ENCODE measurements at places on chromosomes 4 and X.

DNA sequence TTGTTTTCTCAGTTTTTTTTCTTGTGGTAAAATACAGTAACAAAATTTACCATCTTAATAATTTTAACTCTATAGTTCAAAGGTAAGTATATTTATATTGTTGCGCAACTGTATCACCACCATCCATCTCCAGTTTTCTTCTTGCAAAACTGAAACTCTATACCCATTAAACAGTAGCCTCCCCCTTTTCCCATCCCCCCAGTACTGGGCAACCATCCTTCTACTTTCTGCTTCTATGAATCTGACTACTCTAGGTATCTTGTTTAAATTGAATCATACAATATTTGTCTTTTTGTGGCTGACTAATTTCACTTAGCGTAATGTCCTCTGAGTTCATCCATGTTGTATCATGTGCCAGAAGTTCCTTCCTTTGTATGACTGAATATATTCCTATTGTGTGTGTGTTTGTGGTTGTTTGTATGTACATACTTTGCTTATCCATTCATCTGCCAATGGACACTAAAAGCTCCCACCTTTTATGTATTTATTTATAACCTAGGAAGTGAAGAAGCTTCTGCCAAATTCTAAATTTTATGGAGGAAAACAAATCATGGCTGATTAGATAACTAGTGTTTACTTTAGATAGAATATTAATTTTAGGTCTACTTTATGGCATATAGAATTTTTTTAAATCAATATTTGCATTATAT, 10.0 kb downstream of the ABHD18 start:
- no peak for DNase-seq

DNA sequence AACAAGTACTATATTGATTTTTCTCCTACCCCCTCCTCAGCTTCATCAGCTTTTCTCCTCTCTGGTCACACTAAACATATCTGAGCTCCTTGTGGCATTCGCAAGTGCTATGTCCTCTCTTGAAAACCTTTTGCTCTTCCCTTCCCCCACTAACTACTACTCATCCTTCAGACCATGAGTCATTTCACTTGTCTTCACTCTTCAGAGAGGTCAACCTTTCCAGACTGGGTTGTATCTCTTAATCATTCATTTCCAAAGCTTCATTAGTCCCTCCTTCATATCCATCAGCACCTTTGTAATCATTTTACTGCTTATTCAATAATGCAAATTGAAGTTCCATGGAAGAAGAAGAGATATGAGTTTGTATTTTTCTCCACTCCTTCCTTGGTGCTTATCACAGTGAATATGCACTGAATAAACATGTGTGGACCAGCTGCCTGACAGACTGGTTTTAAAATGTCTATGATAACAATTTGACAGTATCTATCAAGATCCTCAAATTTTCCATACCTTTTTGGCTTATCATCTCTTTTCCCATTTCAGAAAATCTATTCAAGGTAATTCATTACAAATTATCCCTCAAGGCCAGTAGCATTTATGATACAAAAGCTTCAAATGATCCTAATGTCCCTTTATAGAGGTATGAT, 28.4 kb downstream of the DDX60L start:
- no peak for DNase-seq

DNA sequence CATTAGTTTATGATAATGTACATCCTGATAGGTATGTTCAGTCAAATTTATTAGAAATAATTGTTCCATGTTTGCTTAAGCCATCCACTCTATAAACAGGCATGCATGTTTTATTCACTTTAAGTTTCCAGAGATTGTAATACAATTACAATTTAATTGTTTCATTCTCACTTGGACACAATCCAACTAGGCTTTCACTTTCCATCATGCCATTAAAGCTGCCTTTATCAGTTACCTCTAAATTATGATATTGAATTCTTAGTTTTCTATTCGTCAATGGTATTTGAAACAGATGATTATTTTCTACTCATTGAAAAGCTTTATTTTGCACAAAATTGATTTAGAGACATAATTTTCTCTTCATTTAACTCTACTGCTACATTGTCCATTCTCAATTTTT, 1196.3 kb downstream of the RAPGEF2 start:
- no peak for DNase-seq

DNA sequence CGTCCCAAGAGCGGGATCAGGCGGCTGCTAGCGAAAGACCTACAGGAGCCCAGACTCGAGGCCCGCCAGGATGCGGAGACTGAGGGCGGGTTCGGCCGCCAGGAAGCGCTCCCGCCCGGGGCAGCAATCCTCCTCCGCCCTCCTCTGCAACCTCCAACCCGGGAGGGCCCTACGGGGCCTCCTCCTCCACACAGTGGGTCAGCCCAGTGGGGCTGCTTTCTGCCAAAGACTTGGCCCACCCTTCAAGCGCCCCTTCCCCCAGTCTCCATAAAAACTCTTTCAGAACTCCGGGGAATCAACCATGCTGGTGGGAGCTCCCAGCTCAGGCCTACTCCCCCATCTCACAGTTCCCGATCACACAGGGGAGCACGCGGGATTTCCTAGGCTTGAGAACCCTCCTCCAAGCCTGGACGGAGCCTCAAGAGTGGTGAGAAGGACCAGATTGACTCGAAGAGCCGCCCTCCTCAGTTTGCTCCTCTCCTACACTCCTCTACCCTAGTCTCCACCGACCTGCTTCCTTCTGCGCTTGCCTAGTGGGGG, 77.5 kb downstream of the RLIM start:
- DNase-seq: no peak
